Lung (tissue), 17 donors: ENCODE measurements at places on chromosomes 5 and 9. TPM values are rescaled to one million over a fixed set of nuclear protein-coding genes. Genes with fewer than 3 reads are reported as not detected.

The ACER2 gene
- 1.2 TPM for polyA plus RNA-seq

The C1QTNF3 gene
- 5.1 TPM for polyA plus RNA-seq

The CPLANE1 gene
- 3.5 TPM for polyA plus RNA-seq

The QRFP gene
- polyA plus RNA-seq: 0.16 TPM

The AGXT2 gene
- polyA plus RNA-seq: not detected

The STK32A gene
- polyA plus RNA-seq: 1.1 TPM

The TOR1A gene
- 19.1 TPM for polyA plus RNA-seq
